ENCODE measurements at places on chromosomes 6 and 20. TPM values are rescaled to one million over a fixed set of nuclear protein-coding genes. Genes with fewer than 3 reads are reported as not detected.

- no peak for DNase-seq
Observed at GRCh38 chr6:25035512-25036435, 100.0 kb upstream of the RIPOR2 start.

DNA sequence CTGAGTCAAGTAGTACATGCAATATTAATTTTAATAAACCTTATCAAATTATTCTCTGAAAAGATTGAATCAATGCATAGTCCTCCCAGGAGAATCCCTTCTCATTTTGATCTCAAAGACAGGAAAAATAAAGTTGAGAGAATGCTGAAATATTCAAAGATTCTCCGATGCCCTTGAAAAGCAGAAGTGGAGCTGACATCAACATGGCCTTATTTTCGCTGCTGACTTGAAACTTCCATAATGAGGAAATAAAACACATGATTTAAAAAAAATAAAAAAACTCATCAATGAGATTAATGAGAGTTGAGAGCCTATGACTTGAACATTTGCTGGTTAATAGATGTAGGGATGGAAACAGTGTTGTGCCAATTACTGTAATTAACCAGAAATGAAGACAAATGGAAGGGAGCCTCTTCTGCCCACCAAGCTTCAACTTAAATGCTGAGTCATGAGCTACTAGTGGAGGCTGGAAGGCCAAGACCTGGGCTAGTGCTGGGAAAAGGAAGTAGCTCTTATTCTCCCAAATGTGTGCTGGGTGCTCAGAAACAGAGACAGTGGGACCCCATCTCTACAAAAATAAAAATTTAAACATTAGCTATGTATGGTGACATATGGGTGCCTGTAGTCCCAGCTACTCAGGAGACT, 139.9 kb downstream of the BFSP1 start:
- DNase-seq, result no peak

OSBPL2 gene
- total RNA-seq, result 47.3 TPM

BANF2 gene
- total RNA-seq, result not detected

MEP1A gene
- total RNA-seq, result not detected

LTA gene
- 0.17 TPM for total RNA-seq

BTN1A1 gene
- total RNA-seq, result not detected

NKX2-4 gene
- total RNA-seq, result not detected

DNA sequence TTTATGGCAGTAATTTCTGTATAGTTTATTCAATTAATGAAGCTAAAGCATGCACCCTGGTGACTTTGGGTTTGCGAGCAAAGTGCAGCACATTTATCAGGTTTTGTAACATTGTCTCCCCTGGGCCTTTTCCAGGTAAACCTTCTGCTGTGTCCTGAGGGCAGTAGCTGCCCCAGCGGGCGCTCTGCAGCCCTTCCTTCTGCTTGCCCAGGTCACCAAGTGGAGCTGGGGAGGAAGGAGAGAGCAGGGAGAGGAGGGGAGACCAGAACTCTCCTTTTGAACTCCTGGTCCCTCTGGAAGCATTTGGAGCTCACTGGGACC, 145.6 kb downstream of the DLL1 start:
- no peak for DNase-seq
